H1 (cell line): ENCODE measurements at places on chromosomes 1 and 21. TPM values are rescaled to one million over a fixed set of nuclear protein-coding genes. Genes with fewer than 3 reads are reported as not detected.

The C1orf94 gene
- total RNA-seq, result 4.8 and 5.8 TPM in 2 replicates

The BMP8B gene
- 0.37 and 0.54 TPM in 2 replicates for total RNA-seq

The KRTAP21-2 gene
- not detected in 2 replicates for total RNA-seq

The KRTAP23-1 gene
- not detected in 2 replicates for total RNA-seq

The SLC5A9 gene
- not detected in 2 replicates for total RNA-seq

The SYT14 gene
- 16.7 and 18.4 TPM in 2 replicates for total RNA-seq

The ADAMTSL4 gene
- total RNA-seq, result 5.3 and 5.4 TPM in 2 replicates

The KCNT2 gene
- total RNA-seq, result 9.3 and 10.2 TPM in 2 replicates

The CASQ1 gene
- 0.80 and 1.1 TPM in 2 replicates for total RNA-seq

The FBXO2 gene
- total RNA-seq, result 51.3 and 55.5 TPM in 2 replicates

The CD84 gene
- total RNA-seq, result not detected in 2 replicates

The NES gene
- 135 and 138 TPM in 2 replicates for total RNA-seq

The ZNF648 gene
- total RNA-seq, result 0.20 and 0.23 TPM in 2 replicates

The MAN1C1 gene
- 7.7 and 7.8 TPM in 2 replicates for total RNA-seq

The GJB3 gene
- 0.93 and 1.1 TPM in 2 replicates for total RNA-seq
